ENCODE measurements at places on chromosomes 11 and 22. TPM values are rescaled to one million over a fixed set of nuclear protein-coding genes. Genes with fewer than 3 reads are reported as not detected.
A peak's percentile ranks its signal among the peaks of the same experiment; 100 is the strongest.

GRCh38 chr11:87859636-87860035, 315.6 kb downstream of the RAB38 start:
- H3K4me3 ChIP-seq = no peak overlapping the region
- no peak overlapping the region for H3K27ac ChIP-seq
- H3K36me3 ChIP-seq = no peaks in the 10 kb centered on the region
- no peaks in the 10 kb centered on the region for H3K4me1 ChIP-seq
- DNase-seq = no peak

DNA sequence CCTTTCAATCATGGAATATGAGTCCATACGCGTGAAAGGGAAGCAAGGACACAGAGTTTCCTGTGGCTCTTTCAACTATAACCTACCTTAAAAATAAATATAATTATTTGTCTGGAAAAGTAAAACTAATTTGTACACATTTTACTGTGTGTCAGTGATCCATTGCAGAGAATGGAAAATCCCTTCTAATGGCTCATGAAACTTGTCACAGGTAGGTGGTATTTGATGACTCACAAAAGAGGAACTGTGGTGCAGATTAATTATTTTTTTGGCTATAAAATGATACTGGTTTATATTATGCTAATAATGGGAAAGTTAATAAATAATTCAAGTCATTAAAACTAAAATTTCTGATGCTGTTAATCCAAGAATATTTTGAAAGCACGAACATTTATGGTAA, 792.2 kb downstream of the METTL15 start:
- H3K36me3 ChIP-seq = no peaks in the 10 kb centered on the region
- H3K27me3 ChIP-seq = no peaks in the 10 kb centered on the region
- no peak for DNase-seq
- H3K4me3 ChIP-seq = no peak overlapping the region
- no peaks in the 10 kb centered on the region for H3K4me1 ChIP-seq

DNA sequence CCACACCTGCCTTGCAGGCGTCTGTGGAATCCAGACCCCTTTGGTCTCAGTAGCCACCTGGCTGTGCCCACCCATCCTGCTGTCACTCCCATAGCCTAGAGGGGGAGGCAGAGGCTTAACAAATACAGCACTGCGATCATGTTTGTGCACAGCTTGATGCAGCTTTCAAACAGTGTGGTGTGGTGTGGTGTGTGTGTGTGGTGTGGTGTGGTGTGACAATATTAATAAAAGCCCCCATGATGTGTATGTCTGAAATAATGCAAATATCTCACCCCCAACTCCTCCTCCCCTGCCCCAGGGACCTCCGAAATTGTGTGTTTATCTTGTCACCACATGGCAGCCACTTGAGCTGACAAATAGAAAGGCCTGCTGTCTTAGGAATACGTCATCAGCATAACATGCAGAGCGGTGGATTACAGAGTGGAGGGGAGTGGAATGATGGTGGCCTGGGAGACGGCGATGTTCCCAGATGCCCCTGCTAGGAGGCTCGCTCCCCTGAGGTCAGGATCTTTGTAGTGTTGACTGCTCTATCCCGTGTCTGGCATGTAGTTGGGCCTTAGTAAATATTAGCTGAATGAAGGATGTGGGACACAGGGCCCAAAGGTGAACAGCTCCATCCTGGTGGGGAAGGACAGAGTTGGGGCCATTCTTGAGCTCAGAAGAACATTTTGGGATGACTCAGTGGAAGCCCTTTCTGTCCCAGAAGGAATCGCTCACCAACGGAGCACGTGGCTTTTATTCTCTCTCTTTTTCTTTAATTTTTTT, 2.8 kb downstream of the PDXP start:
- H3K4me3 ChIP-seq = no peak overlapping the region
- H3K27me3 ChIP-seq = no peaks in the 10 kb centered on the region
- peak; percentile 66 for DNase-seq
- H3K4me1 ChIP-seq = peaks cover 28% of the 10 kb centered on the region
- H3K36me3 ChIP-seq = no peaks in the 10 kb centered on the region

GRCh38 chr22:36213586-36213985, 12.0 kb upstream of the APOL4 start:
- no peaks in the 10 kb centered on the region for H3K27me3 ChIP-seq
- H3K36me3 ChIP-seq = no peaks in the 10 kb centered on the region
- no peak overlapping the region for H3K27ac ChIP-seq

- H3K4me3 ChIP-seq = no peak overlapping the region
- DNase-seq = peak; percentile 49
- peaks cover 14% of the 10 kb centered on the region for H3K4me1 ChIP-seq
- no peaks in the 10 kb centered on the region for H3K36me3 ChIP-seq
- H3K27me3 ChIP-seq = no peaks in the 10 kb centered on the region
These were observed 1.2 kb downstream of the CARNS1 start for GRCh38 chr11:67416416-67417335.

GRCh38 chr11:75938543-75938942, 123.5 kb downstream of the UVRAG start:
- no peak overlapping the region for H3K27ac ChIP-seq
- no peaks in the 10 kb centered on the region for H3K4me1 ChIP-seq
- DNase-seq = no peak
- H3K36me3 ChIP-seq = no peaks in the 10 kb centered on the region

GRCh38 chr22:30370641-30371230, 13.9 kb downstream of the CCDC157 start:
- H3K27me3 ChIP-seq = no peaks in the 10 kb centered on the region
- H3K27ac ChIP-seq = no peak overlapping the region
- H3K4me1 ChIP-seq = no peaks in the 10 kb centered on the region
- no peak for DNase-seq
- H3K4me3 ChIP-seq = no peak overlapping the region

- H3K36me3 ChIP-seq = no peaks in the 10 kb centered on the region
- no peaks in the 10 kb centered on the region for H3K4me1 ChIP-seq
- H3K27ac ChIP-seq = no peak overlapping the region
- H3K4me3 ChIP-seq = no peak overlapping the region
- no peak for DNase-seq
These were observed 35.6 kb downstream of the PC start for GRCh38 chr11:66922551-66922950.

DNA sequence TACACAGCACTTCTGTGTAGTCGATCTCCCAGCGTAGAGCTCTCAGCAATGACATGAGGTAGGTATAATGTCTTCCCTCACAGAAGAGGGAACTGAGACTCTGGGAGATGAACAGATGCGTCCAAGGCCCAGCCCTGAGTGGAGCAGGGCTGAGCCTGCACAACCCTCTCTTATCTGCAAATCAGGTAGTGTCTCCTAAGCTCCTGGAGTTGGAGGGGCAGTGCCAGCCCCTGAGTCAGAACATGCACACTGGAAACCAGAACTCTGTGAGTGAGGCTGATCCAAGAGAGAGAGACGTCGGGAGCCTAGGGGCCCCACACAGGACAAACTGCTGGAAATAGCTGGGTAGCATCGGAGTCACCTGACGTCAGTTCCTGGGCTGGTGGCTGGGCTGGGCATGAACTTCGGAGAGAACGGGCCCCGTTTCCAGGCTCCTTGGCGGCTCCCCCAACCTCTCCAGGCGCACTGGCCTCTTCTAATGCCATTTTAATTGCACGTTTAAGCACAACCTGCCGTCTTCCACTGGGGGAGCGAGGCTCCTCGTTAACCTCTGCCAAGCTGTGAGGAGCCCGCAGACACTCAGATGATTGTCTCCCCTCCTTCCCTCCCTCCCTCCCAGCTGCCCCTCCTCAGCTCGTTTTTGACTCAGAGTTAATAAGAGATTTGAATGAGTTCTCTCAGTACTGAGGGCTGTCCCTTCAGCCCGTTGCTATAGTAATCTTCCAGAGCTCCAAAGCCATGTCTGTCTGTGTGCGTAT, 191.2 kb upstream of the TBCEL start:
- H3K27me3 ChIP-seq = no peaks in the 10 kb centered on the region
- peaks cover 10% of the 10 kb centered on the region for H3K4me1 ChIP-seq
- H3K36me3 ChIP-seq = no peaks in the 10 kb centered on the region
- H3K4me3 ChIP-seq = no peak overlapping the region

DNA sequence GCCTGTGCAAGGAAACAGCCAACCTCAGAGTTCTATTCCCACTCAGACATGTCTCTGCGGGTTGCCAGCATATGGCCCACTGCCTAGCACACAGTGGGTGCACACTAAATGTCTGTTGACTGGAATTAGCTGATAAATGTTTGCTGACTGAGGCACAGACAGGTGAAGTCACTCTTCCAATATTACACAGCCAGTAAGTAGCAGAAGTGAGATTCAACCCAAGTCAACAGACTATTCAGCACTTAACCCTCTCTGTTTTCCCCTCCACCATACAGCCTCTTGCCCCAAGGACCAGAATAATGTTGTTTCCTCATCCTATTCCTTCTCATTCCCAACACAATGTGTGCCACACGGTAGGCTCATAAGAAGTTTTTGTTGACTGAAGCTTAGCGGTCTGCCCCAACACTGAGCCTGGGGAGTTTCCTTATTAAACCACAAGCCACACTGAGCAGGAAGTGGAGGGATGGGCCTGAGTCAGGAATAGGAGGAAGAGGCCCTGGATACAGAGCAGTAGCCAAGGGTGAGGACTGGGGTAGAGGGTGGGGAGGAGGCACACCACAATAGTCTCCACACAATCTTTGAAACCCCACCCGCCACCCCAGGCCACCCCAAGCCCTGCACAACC, 15.7 kb upstream of the IL10RA start:
- H3K27me3 ChIP-seq = no peaks in the 10 kb centered on the region
- peaks cover 9% of the 10 kb centered on the region for H3K4me1 ChIP-seq
- H3K27ac ChIP-seq = no peak overlapping the region

DNA sequence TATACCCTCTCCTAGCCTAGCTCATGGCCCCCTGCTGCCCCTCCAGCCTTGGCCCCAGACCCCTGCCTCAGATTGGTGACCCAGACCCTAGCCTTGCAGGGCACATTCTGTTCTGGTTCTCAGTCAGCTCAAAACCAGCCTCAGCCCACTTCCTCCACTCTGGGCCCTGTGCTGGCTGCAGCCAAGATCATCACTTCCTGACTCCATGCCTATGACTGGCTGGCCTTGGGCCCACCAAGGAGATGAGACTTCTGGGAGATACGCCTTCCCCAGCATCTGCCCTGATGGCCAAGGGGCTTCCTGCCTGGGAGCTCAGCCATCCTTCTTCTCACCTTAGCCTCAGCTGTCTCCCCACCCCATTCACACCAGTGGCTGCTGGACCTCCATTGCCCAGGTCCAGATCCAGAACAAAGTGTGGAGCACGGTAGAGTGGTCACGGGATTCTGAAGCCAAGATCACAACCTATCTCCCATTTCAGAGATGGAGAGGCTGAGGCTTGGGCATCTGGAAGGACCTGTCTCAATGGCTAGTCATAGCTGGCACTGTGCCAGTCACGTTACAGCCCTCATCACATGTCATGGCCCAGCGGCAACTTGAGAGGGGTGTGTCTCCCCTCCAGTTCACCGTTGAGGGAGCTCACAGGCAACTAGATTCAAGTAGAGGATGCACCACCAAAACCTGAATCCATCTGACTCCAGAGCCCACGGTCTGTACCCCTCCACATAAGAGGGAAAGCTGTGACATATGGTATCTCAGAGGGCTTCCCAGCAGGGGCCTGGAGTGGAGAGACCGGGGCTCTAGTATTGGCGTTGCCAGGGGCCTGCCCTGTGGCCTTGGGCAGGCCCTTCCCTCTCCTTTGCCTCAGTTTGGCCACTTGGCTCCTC, 43.0 kb upstream of the KLHL35 start:
- H3K27ac ChIP-seq = no peak overlapping the region
- H3K27me3 ChIP-seq = no peaks in the 10 kb centered on the region
- no peak for DNase-seq

DNA sequence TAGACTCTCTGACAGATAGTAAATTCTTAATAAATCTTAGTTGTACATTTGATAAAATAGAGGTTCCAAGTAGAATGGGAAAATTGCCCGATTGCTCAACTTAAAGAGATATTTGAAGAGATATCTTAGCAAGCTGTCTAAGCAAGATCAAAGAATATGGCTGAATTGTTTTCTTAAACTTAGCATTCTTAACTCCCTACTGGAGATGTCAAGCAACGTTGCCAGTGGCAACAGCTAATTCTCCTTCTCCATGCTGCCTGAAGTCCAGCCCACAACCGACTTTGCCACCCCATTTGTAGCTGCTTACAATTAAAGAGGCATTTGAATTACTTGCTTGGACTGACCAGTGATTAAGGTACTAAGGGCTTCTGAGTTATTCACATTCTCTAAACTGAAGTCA, 94.4 kb downstream of the FAM181B start:
- no peak overlapping the region for H3K4me3 ChIP-seq
- H3K27ac ChIP-seq = no peak overlapping the region
- H3K27me3 ChIP-seq = peaks cover 3% of the 10 kb centered on the region
- no peak for DNase-seq
- no peaks in the 10 kb centered on the region for H3K4me1 ChIP-seq

- no peak overlapping the region for H3K4me3 ChIP-seq
- no peak overlapping the region for H3K27ac ChIP-seq
- H3K36me3 ChIP-seq = no peaks in the 10 kb centered on the region
- H3K4me1 ChIP-seq = peaks cover 6% of the 10 kb centered on the region
These were observed 796 bp downstream of the MYOD1 start for GRCh38 chr11:17719938-17720795.

DNA sequence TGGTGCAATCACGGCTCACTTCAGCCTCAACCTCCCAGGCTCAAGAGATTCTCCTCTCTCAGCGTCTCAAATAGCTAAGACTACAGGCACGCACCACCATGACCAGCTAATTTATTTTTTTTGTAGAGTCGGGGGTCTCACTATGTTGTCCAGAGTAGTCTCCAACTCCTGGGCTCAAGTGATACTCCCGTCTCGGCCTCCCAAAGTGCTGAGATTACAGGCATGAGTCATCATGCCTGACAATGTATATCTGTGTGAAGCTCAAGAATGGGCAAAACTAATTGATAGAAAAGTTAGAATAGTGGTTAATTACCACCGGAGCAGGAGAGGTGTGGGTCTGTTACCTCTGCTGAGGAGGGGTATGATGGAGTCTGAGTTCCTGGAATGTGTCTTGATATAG, 9.1 kb upstream of the SLC43A3 start:
- no peak overlapping the region for H3K27ac ChIP-seq
- no peaks in the 10 kb centered on the region for H3K36me3 ChIP-seq
- peaks cover 12% of the 10 kb centered on the region for H3K4me1 ChIP-seq
- no peak for DNase-seq

RIMBP3C gene
- polyA plus RNA-seq = not detected

C11orf52 gene
- 21.1 TPM for polyA plus RNA-seq

MMP12 gene
- 0.60 TPM for polyA plus RNA-seq

PRODH gene
- polyA plus RNA-seq = 27.9 TPM

MUC5AC gene
- polyA plus RNA-seq = 0.02 TPM

KRTAP5-9 gene
- 0.13 TPM for polyA plus RNA-seq

SLCO2B1 gene
- polyA plus RNA-seq = 43.4 TPM

GSTT2 gene
- not detected for polyA plus RNA-seq

SLC7A4 gene
- polyA plus RNA-seq = 496 TPM

Data from hepatocyte (in vitro differentiated cells).